ENCODE measurements at places on chromosomes 7 and 10. TPM values are rescaled to one million over a fixed set of nuclear protein-coding genes. Genes with fewer than 3 reads are reported as not detected.

- no peak for DNase-seq
- no peak overlapping the region for H3K4me3 ChIP-seq
- H3K36me3 ChIP-seq = no peaks in the 10 kb centered on the region
- H3K27me3 ChIP-seq = no peaks in the 10 kb centered on the region
- H3K27ac ChIP-seq = no peak overlapping the region
- no peaks in the 10 kb centered on the region for H3K4me1 ChIP-seq
These were observed 23.2 kb upstream of the GTPBP4 start for GRCh38 chr10:964988-965417.

GRCh38 chr10:101123815-101124617, 7.1 kb upstream of the TLX1 start:
- H3K27me3 ChIP-seq = peaks cover 100% of the 10 kb centered on the region
- peaks cover 2% of the 10 kb centered on the region for H3K4me1 ChIP-seq
- H3K36me3 ChIP-seq = no peaks in the 10 kb centered on the region
- H3K27ac ChIP-seq = no peak overlapping the region
- no peak for DNase-seq

DNA sequence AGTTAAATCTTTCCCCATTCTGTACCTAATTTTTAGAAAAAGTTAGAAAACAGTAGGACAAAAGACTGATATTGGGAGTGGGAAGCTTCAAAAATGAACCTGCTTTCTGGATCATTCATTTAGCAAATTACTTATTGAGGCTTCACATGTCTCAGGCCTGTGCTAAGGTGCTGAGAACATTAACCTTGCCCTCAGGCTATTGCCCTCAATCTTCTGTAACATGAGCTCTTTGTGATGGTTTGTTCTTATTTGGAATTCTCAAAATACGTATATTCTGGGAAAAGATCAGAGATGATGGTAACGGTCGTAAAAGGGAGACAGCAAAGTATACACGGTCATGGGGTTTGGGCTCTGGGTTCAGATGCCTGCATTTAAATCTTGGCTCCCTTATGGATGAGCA, 39.5 kb upstream of the PRKG1 start:
- H3K27me3 ChIP-seq = no peaks in the 10 kb centered on the region
- no peaks in the 10 kb centered on the region for H3K36me3 ChIP-seq
- H3K4me1 ChIP-seq = peaks cover 3% of the 10 kb centered on the region
- no peak overlapping the region for H3K4me3 ChIP-seq
- no peak for DNase-seq
- no peak overlapping the region for H3K27ac ChIP-seq

DNA sequence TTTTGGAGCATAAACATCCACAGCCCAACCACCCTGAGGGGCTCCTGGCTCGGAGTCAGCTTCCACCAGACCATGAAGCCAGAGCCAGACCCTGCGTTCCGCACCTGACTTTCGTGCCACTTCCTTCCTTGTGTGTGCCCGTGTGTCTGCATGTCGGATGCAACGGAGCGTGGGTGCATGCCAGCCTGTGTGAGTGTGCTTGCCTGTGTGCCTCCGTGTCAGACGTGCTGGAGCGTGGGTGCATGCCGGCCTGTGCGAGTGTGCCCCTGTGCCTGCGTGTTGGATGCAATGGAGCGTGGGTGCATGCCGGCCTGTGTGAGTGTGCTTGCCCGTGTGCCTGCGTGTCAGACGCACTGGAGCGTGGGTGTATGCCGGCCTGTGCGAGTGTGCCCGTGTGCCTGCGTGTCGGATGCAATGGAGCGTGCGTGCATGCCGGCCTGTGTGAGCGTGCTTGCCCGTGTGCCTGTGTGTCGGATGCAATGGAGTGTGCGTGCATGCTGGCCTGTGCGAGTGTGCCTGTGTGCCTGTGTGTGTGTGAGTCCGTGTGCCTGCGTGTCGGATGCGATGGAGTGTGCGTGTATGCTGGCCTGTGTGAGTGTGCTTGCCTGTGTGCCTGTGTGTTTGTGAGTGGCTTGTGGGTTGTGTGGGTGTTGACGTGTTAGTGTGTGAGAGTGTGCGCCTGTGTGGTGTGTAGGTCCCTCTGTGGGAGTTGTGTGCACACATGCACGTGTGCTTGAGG, 28.1 kb upstream of the KNDC1 start:
- H3K27me3 ChIP-seq = no peaks in the 10 kb centered on the region
- H3K4me1 ChIP-seq = no peaks in the 10 kb centered on the region
- no peak for DNase-seq
- no peak overlapping the region for H3K4me3 ChIP-seq
- no peak overlapping the region for H3K27ac ChIP-seq

Gene IL2RA
- not detected for total RNA-seq

DNA sequence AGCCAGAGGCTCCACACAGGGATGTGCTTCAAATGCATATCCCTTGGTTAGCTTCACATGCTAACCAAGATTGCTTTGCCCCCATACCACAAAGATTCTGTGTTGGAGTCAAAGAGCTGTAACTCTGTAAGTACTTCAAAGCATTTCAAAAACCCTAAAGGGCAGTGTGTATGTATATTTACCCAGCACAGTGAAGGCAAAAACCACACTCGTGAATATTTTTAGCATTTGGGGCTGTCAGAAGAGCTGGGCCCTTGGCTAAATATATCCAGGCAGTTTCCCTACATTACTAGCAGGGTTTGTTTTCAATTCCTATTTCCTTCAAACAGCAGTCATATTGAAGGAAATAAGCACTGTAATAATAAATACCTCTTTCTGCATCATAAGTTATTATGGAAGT, 84.2 kb upstream of the STEAP1B start:
- no peaks in the 10 kb centered on the region for H3K27me3 ChIP-seq
- no peak for DNase-seq
- H3K4me1 ChIP-seq = peaks cover 10% of the 10 kb centered on the region
- H3K27ac ChIP-seq = no peak overlapping the region
- no peaks in the 10 kb centered on the region for H3K36me3 ChIP-seq
- no peak overlapping the region for H3K4me3 ChIP-seq

GRCh38 chr7:138645284-138645683, 55.9 kb downstream of the SVOPL start:
- no peak overlapping the region for H3K27ac ChIP-seq
- no peak overlapping the region for H3K4me3 ChIP-seq
- no peaks in the 10 kb centered on the region for H3K36me3 ChIP-seq
- no peaks in the 10 kb centered on the region for H3K27me3 ChIP-seq
- H3K4me1 ChIP-seq = no peaks in the 10 kb centered on the region
- DNase-seq = no peak

DNA sequence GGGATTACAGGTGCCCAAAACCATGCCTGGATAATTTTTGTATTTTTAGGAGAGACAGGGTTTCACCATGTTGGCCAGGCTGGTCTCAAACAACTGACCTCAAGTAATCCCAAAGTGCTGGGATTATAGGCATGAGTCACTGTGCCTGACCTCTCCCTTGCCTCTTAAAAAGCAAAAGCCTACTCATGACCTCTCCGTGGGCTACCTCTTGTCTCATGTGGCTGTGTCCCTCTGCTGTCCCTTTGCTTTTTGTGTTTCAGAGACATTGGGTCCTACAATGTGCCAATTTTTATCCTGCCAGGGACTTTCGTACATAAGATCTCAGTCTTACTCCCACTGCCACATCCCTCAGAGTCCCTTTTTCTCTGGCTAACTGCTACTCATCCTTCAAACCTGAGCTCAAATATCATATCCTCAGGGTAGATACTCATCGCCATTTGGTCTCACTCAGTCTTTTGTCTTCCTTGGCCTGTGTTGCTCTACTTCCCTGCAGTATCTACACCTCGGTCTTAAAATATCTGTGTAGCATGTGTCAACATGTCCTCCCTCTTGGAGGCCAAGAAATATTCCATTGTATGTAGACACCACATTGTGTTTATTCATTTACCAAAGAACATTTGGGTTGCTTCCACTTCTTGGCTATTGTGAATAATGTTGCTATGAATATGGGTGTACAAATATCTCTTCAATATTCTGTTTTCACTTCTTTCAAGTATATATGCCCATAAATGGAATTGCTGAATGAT, 465.0 kb upstream of the KLF6 start:
- no peak for DNase-seq
- no peaks in the 10 kb centered on the region for H3K36me3 ChIP-seq
- no peaks in the 10 kb centered on the region for H3K4me1 ChIP-seq
- H3K4me3 ChIP-seq = no peak overlapping the region
- no peak overlapping the region for H3K27ac ChIP-seq
- H3K27me3 ChIP-seq = no peaks in the 10 kb centered on the region

DNA sequence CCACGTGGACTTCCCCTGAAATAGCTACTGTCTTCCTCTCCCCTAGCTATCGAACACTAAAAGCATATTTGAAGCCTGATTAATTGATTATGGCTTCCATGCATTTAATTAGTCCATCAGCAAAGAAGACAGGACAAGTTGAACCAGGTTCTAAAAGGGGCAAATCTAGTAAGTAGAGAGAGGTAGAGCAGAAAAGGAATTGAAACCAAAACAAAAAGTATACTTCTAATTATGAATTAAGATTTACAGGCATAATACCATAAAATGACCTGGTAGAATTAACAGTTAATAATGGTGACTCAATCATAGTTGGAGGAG, 393 bp upstream of the DNAJC1 start:
- DNase-seq = no peak
- peak overlapping the region; percentile 82 for H3K4me3 ChIP-seq
- H3K27ac ChIP-seq = no peak overlapping the region
- H3K36me3 ChIP-seq = no peaks in the 10 kb centered on the region
- H3K4me1 ChIP-seq = no peaks in the 10 kb centered on the region

Gene CUZD1
- total RNA-seq = 13.0 TPM

DNA sequence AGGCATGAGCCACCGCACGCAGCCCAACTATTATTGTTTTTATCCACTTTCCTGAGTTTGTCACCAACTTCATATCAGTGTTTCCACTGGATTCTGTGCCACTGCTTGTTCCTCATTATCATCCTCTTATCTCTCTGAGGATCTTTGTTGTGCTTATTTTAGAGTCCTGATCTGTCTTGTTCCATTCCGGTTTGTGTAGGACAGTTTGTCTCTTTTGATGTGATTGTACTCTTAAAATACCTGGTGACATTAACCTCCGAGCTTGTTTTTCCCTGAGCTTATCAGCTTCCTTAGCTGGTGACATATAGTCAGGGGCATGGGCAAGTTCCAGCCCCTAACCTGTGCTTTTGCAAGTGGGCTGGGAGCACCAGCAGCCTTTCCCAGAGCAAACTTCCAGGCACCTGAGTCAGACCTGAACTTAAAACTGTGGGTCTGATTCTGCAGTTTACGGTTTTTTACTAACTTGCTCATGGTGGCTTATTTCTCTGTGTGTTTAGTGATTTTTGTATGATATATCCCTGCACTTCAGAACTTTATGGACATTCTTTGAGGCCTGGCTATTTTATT, 23.1 kb upstream of the FMC1 start:
- H3K36me3 ChIP-seq = no peaks in the 10 kb centered on the region
- H3K4me3 ChIP-seq = no peak overlapping the region
- peaks cover 4% of the 10 kb centered on the region for H3K4me1 ChIP-seq

GRCh38 chr10:131271195-131271880, 40.2 kb downstream of the TCERG1L start:
- no peak overlapping the region for H3K4me3 ChIP-seq
- H3K36me3 ChIP-seq = no peaks in the 10 kb centered on the region
- no peaks in the 10 kb centered on the region for H3K27me3 ChIP-seq
- no peak for DNase-seq

GRCh38 chr10:63165249-63165648, 32.1 kb downstream of the NRBF2 start:
- no peak for DNase-seq
- no peak overlapping the region for H3K4me3 ChIP-seq
- peaks cover 30% of the 10 kb centered on the region for H3K36me3 ChIP-seq
- H3K27ac ChIP-seq = no peak overlapping the region
- H3K4me1 ChIP-seq = no peaks in the 10 kb centered on the region

DNA sequence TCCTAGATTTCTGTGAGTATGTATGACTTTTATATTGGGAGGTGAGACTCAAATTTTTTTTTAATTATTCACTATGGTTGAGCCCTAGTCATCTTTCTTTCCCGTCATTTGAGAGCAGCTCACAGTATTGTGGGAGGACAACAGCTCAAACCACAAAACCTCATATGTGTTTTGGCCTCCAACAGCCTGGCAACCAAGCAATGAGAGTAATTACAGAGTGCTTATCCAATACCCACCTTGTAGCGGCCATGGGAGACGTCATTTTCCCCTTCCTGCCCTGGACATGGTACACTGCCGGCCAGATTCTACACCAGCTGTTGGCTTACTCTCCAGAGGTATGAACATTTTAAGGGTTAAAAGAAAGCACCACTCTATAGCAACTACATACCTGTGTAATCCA, 49.1 kb downstream of the DOCK4 start:
- peaks cover 8% of the 10 kb centered on the region for H3K4me1 ChIP-seq
- no peak overlapping the region for H3K27ac ChIP-seq
- no peaks in the 10 kb centered on the region for H3K27me3 ChIP-seq
- H3K4me3 ChIP-seq = no peak overlapping the region
- DNase-seq = no peak
- no peaks in the 10 kb centered on the region for H3K36me3 ChIP-seq

- no peak for DNase-seq
- no peak overlapping the region for H3K4me3 ChIP-seq
- no peaks in the 10 kb centered on the region for H3K4me1 ChIP-seq
These were observed 180.9 kb downstream of the FAM107B start for GRCh38 chr10:14593806-14594205.

- no peaks in the 10 kb centered on the region for H3K27me3 ChIP-seq
- no peak overlapping the region for H3K27ac ChIP-seq
- no peaks in the 10 kb centered on the region for H3K4me1 ChIP-seq
These were observed 15.1 kb downstream of the UPF2 start for GRCh38 chr10:12027539-12027938.

GRCh38 chr7:75628055-75628454, 110.7 kb downstream of the HIP1 start:
- DNase-seq = no peak
- no peak overlapping the region for H3K4me3 ChIP-seq
- H3K27ac ChIP-seq = no peak overlapping the region
- H3K27me3 ChIP-seq = no peaks in the 10 kb centered on the region
- H3K36me3 ChIP-seq = no peaks in the 10 kb centered on the region

GRCh38 chr10:3877211-3878000, 92.4 kb upstream of the KLF6 start:
- H3K4me3 ChIP-seq = no peak overlapping the region
- DNase-seq = no peak
- H3K27me3 ChIP-seq = no peaks in the 10 kb centered on the region
- H3K4me1 ChIP-seq = peaks cover 3% of the 10 kb centered on the region

- no peak overlapping the region for H3K27ac ChIP-seq
- no peaks in the 10 kb centered on the region for H3K4me1 ChIP-seq
- H3K36me3 ChIP-seq = no peaks in the 10 kb centered on the region
These were observed 58.0 kb downstream of the RAMP3 start for GRCh38 chr7:45215601-45216062.

Gene RBP3
- total RNA-seq = not detected

Gene CCL24
- total RNA-seq = not detected

DNA sequence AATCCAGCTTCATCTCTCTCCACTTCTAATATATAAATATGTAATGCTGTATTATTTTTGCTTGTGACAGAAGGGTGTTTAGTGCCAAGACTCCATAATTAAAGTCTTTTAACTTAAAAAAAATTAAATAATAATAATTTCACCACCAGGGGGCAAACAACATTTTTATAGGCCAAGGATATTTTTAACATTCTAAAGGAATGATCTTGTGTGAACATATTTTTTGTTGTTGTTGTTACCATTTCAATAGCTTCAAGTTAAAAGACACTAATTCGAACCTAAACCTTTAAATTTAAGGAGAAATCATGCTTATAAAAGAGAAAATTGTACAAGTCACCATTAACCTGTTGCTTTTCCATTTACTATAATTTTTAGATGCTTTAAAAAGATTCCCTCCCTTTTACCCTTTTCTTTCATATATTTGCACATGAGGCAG, 7.5 kb upstream of the DNAJC1 start:
- no peak overlapping the region for H3K4me3 ChIP-seq
- DNase-seq = no peak
- H3K27me3 ChIP-seq = no peaks in the 10 kb centered on the region
- H3K36me3 ChIP-seq = no peaks in the 10 kb centered on the region
- no peak overlapping the region for H3K27ac ChIP-seq

All from H1 (cell line).